ENCODE measurements at places on chromosomes 7 and 10.

DNA sequence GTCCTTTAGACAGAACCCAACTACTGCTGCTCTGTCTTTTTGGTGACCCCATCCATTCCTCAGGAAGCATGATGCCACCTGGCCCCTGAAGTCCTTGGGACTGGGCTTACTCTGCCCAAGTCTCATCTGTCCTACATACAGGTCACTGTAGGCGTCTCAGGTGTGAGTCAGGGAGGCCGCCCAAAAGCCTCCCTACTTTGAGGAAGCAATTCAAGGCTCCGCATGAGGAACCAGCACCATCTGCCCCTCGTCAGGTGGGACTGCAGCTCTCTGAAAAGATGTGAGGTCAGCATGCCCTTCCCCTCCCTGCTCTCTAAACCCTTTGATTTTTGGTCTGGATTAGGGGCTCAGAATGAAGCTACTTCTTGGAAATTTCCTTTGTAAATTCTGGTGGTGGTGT lies 354.8 kb downstream of the CXCL12 start:
- no peak for DNase-seq

GRCh38 chr7:151632750-151633515 lies 113.2 kb upstream of the RHEB start:
- peak; percentile 49 for DNase-seq

GRCh38 chr10:6068422-6068821 lies 6.3 kb upstream of the IL2RA start:
- no peak for DNase-seq

GRCh38 chr10:30182191-30183054 lies 123.0 kb upstream of the JCAD start:
- DNase-seq, result no peak

- peak; percentile 5 for DNase-seq
Observed at GRCh38 chr7:98105942-98106544, 619 bp upstream of the LMTK2 start.

DNA sequence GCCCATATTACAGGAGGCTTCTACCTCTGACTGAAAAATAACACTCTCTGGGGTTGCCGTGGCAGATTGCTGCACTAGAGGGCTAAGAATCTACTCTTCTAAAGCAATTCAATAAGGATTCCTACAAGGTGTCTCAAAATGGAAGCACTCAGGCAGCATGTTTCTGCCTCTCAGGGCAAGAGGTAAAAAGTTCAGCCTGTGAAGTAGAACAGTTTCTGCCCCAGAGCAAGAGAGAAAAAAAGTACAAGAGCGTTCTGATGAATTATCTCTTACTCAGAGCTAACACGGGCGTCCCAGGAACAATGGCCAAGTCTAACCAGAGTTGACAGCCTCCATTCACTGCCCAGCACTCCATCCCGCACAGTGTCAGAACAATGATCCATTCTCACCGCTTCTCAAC lies 71.3 kb upstream of the TES start:
- DNase-seq, result no peak

DNA sequence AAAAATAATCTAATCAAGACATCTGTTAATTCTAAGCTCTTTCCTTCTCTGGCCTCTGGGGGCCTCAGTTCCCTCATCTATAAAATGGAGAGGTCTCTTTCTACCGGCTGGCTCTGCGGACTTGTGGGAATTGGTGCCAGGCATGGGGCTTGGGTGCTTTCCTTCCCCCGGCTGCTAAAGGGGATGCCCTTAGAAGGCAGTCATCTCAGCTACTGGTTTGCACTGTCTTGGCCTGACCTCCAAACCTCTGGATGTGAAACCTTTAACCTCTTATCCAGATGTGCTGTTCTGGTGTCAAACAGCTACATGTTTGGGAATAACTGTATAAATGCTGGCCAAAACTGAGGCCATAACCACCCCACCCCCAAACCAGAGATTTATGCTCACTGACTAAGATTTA lies 320.0 kb downstream of the RPS24 start:
- no peak for DNase-seq

DNA sequence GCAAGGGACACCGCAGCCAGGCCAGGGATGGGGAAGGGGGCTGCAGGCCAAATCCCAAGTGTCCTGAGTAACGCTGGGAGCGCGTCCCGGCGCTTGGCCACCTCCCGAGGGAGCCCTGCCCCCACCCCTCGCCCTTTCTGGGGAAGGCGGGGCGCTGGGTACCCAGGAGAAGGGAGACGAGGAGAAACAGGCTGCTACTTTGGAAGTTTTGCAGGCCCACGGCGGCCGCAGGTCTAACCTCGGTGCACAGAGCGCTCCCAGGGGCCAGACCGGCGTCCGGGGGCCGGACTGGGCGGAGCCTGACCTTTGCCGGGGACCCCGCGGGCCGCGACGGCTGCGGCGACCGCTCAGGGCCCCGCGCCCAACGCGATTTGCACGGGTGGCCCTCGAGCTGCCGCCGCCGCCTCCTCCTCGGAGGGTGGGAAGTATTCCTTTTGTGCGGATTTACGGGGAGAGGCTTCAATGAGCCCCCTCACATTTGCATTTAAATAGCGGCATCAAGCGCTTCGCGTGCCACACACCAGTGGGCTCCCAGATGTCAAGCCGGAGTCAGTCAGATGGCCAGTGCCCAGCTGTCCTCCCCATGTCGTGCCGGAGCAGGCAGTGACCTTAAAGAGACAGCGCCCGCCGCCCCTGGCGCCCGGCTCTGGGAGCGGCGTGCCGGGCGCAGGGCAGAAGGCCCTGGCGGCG lies 3.0 kb upstream of the EBF3 start:
- DNase-seq, result no peak

GRCh38 chr7:4934419-4935025 lies 24.5 kb downstream of the MMD2 start:
- DNase-seq, result no peak

GRCh38 chr7:142847353-142847752 lies 7.5 kb upstream of the EPHB6 start:
- no peak for DNase-seq

DNA sequence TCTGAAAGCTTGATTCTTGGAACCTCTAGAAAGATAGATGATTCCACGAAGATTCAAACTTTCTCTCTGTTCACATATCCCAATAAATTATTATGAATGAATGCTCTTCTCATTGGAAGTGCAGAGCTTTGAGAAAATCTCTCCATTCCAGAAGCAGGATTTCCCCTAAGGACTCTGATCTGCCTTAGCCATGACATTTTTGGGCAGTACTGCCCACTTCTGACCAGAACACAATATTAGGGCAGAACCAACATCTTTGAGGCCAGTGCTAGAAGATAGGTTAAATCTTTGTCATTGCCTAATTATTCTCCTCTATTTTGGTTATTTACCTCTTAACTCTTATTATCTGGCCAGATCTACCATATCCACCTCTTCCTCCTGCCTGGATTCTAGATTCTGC lies 49.9 kb downstream of the ARMC3 start:
- no peak for DNase-seq

- DNase-seq, result no peak
Observed at GRCh38 chr7:149198161-149198816, 2.9 kb downstream of the ZNF282 start.

DNA sequence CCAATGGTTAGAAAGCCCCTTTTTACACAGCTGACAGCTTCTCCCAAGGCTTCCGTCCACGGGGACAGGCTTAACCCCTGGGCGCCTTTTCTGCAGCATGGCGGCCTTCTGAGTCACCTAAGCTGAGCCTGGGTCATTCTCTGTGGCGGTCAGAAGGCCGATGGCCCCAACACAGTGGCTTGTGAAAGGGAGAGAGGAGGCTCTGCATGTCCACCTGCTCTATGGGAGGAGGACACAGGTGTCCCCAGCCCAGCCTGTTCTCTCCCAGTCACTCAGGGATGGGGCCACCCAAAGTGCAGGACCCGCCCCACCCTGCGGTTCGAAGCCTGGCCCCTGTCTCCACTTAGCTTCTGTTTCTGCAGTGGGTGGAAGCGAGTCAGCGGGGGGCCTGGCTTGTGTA lies 20.4 kb upstream of the TTYH3 start:
- DNase-seq, result no peak

DNA sequence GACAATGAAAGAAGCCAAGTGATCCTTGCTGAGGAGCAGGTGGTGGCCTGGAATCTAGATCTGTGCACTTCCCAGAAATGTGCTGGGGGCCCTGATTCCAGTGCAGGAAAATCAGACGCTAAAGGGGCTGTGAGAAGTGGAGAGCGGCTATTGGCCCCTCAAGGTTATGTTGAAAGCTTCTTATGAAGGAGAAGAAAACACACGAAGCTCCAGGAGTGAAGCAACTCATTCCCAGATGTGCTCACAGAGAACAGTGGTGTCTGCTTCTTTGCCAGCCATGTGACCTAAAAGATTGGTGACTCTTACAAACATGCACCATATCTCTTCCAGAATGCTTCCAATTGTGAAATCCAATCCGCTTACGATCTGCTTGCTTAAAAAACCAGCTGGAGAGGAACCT lies 679.3 kb upstream of the IGFBP3 start:
- DNase-seq, result no peak

DNA sequence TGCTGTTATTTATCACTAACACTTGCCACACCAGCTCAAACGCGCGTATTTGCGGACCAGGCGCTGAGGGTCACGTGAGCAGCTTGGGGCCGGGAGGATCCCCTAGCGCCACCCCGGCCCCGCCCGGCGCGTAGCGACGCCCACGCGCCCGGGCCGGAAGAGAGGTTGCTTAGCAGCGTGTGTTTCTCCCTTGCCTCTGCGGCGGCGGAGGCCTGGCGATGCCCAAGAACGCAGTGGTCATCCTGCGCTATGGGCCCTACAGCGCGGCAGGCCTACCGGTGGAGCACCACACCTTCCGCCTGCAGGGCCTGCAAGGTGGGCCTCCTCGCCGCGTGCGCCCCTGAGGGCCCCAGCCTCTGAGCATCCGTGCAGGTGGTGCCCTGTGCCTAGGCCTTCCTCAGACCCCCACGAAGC lies at the start of gene C10orf53:
TSS of gene C10orf53 (plus strand) at position 172 of the 414 bp plus-strand sequence. CDS start at position 219, 47 bp downstream.
- DNase-seq, result no peak

- no peak for DNase-seq
Observed at GRCh38 chr7:121510858-121511482, 114.9 kb upstream of the FAM3C start.

DNA sequence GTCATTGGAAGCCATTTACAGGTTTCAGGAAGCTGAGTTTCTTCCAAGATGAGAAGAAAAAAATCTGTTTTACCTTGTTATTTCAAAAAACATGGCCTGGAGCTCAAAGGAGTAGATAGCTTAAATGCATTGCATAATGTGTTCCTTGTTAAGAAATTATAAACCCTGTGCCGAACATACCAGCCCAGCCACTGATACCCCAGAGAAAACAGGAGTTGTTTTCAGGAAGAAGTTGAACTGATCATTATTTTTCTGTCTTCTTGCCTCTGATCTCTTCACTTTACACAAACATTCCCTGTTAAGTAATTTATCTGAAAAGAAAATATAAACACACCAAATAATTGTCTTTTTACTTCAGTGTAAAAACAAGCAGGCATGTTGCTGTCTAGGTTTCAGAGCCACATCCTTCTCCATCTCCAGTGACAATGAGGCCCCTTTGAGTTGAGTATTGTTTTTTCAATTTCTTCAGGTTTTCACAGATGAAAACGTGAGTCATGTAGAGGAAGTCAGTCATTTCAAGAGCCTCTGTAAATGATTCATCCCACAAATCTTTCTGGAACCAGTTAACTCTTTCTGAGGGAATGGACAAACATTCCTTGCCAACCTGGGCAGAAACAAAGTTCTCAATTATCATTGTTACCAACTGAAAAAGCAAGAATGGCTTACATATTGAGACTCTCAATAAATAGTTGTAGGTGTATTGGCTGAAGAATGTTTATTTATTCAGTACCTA lies 244.2 kb downstream of the IPMK start:
- no peak for DNase-seq

- peak; percentile 72 for DNase-seq
Observed at GRCh38 chr10:67788028-67788886, 49.7 kb downstream of the DNAJC12 start.

DNA sequence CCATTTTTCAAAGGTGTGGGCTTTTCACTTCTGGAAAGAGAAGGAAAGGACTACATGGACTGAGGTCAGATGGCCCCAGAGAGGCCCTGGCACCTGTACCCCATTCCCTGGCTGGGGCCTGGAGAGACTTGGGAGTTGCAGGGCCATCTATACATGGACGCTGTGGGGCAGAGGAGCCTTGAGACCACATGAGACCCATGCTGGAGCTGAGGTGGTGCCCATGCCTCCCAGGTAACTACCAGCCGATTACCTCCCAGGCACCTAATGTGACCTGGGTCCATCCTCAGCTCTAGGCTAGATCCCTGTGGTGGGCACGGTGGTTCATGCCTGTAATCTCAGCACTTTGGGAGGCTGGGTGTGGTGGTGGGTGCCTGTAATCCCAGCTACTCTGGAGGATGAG lies 81.3 kb downstream of the GPR26 start:
- DNase-seq, result no peak

DNA sequence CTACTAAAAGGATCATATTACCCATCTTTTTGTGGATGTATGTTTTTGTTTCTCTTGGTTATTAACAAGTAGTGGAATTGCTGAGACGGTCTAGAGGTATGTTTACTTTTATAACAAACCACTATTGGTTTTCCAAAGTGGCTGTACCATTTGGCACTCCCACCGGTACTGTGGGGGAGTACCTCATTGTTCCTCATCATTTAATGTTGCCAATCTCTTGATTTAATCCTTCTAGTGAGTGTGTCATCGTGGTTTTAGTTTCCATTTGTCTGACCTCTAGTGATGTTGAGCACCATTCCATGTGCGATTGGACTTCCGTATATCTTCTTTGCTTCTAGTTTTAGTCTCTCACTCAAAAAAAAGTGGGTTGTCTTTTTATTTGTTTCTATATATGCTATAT lies 50.4 kb downstream of the RBM33 start:
- no peak for DNase-seq

- DNase-seq, result peak; percentile 51
Observed at GRCh38 chr10:50540069-50540825, 83.5 kb downstream of the SGMS1 start.

GRCh38 chr7:70487428-70487827 lies 644.5 kb upstream of the GALNT17 start:
- no peak for DNase-seq

GRCh38 chr7:127530148-127530547 lies 55.2 kb downstream of the GCC1 start:
- no peak for DNase-seq

DNA sequence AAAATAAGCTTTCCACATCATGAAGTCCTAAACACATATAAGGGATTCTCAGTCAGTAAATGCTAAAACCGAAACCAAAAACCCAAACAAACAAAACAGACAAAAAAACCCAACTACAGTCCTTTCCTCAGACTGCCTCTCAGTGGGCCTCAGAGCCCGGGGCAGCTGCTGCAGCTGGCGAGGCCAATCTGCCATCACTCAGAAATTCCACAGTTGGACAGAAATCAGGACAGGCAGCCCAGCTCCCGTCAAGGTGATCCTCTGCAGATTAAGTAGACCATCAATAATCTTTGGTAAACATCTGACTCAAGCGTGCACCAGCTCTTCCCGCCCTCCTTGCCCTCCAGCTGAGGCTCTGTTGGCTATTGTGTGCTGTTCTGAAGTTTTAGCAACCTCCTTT lies 142.2 kb downstream of the ATXN7L1 start:
- DNase-seq, result no peak

- DNase-seq, result no peak
Observed at GRCh38 chr7:157073949-157074624, 63.6 kb upstream of the MNX1 start.
